ENCODE measurements at places on chromosomes 1 and 21.

DNA sequence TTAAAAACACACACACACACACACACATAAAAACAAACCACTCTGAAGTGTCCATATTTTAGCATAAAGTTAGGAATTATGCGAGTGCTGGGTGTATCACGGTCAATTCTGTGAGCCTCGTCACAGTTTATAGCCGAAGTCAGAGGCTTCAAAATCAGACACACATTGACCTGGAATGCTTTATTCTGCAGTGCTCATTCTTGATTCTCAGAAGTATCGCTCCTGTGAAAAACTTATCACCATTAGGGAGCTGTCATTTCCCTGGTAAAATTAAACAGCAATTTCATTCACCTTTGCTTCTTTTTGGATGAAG lies 8.7 kb upstream of the IRF2BP2 start:
- no peak for DNase-seq

DNA sequence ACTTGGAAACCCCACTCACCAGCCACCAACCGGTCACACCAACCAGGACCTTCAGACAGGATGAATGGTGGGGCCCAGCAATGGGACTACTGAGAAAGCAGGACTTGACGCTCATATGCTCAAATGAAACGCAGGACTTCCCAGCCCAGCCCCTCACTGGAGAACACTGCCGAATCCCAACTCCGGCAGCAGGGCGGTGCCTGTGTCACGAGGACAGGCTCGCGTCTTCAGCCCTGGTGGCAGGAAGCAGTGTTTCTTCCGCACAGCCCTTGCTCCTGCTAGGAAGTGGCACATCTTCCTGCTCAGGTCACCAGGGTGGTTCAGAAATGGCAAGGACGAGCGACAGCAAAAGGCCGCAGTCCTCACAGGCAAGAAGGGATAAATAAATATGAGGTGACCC lies 38.9 kb downstream of the CD58 start:
- no peak for DNase-seq

- DNase-seq = no peak
Measured at GRCh38 chr21:44583089-44583799, 2.8 kb upstream of the KRTAP10-5 start.

DNA sequence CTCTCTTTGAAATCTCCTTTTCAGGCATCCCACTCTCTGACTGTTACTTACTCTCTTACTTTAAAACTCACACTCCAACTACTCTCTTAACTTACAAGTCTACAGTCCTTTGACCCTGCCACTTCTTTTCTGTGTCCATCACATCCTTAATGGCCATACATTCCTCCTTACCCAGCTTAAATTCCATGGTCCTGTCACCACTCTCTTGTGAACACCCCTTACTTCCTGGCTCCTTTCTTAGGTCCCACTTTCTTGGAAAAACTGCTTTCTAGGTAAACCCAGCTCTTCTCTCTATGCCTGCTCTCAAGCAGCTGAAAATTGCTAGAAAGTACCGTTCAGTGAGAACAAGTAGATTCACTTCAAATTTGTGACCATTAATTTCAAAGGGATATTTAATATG lies 109.1 kb downstream of the OLFML2B start:
- DNase-seq = no peak

DNA sequence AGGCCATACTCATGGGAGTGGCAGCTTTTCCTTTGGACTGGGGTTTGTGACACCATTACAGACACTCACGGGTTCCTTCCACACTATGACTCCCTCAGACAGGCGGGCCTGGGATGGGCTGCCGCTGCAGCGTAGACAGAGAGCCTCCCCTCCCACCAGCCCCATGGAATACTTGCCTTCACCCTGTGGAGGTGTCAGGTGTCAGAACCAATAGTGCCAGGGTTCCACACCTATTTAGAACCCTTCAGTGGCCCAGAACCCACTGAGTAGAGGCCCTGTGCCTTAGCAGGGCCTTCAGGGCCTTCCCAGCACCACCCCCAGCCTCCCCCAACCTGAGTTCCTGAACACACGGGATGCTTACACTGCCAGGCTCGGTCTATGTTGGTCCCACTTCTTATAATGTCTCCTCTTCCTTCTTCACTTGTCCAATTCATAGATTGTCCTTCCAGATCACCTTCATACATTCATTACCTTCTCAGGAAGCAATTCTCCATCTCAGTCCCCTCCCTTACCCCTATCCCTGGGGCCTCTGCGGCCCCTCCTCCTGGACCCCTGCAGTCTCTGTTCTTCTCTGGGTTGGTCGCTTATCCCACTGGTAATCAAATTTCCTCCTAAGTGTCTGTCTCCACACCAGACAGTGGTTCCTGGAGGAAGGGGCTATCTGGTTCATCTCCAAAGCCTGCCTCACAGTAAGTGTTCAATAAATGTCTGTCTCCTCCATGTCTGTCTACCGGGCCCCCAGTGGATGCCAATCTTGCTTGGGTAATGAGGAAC lies 1.4 kb upstream of the RHBG start:
- DNase-seq = no peak

GRCh38 chr1:83545066-83545862 lies 453.7 kb downstream of the TTLL7 start:
- DNase-seq = no peak

Measured in stimulated activated CD8-positive, alpha-beta memory T cell treated with anti-CD3 and anti-CD28 coated beads, Interleukin-4, amount 100 ng/mL, for 24 hours (primary cell).